ENCODE measurements at places on chromosomes 3 and 15.

GRCh38 chr3:182436547-182436946 is 356.8 kb upstream of the ATP11B start:
- no peak for DNase-seq

GRCh38 chr15:46207341-46207740 is 572.5 kb downstream of the SQOR start:
- DNase-seq, result no peak

- DNase-seq, result no peak
Measured at GRCh38 chr15:26974120-26974780, 3.3 kb downstream of the GABRG3 start.

DNA sequence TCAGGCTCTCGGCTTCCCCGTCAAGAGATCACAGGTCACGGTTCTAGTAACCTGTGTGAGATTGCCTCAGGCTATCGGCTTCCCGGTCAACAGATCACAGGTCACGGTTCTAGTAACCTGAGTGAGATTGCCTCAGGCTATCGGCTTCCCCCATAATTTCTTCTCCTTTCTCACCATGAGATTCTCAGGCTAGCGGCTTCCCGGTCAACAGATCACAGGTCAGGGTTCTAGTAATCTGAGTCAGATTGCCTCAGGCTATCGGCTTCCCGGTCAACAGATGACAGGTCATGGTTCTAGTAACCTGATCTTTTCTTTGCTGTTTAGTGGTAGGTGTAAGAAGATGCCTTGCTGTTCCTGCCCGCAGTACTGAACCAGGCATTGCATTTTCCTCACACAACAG is 418.2 kb upstream of the ZNF717 start:
- DNase-seq, result no peak

- DNase-seq, result no peak
Measured at GRCh38 chr15:24761704-24762302, 86.2 kb downstream of the NPAP1 start.
